ENCODE measurements at places on chromosomes 12 and 14. TPM values are rescaled to one million over a fixed set of nuclear protein-coding genes. Genes with fewer than 3 reads are reported as not detected.

DNA sequence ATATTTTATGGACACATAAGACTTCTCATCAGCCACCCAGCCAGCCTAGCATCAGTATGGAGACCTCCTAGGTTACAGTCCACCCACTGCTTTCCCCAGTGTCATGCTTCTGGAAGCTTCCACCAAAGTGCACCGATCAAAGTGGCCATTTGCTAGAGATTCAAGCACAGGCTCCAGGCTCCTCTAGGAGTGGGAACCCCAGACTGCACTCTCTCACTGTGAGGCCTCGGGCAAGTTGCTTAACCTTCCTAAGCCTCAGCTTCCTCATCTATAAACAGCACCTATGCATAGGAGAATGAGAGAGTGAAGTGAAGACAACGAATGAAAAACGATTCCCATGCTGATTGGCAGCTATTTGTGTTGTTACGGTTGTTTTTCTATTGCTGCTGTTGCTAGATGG, 94.4 kb downstream of the DICER1 start:
- DNase-seq, result no peak

DNA sequence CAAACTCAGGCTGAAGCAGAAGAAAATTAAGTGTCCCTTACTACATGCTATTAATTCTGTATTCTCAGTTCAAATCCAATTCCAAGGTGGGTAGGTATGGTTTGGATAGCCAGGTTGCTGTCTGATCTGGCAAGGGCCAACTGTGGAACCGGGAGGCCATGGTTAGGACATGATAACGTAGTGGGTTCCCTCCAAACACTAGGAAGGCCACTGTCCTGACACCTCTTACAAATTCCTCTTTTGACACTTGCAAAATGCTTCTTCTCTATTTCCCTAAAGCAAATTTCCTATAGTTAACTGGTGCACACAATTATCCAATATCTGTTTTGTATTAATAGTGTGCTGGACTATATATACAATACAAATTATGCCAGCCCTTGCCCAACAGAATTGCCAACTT, 70.8 kb downstream of the RNF34 start:
- no peak for DNase-seq

The CLEC2B gene
- not detected for total RNA-seq

The MLXIP gene
- total RNA-seq, result 18.5 TPM

The TAPBPL gene
- 6.5 TPM for total RNA-seq

The SPX gene
- 2.1 TPM for total RNA-seq

The ACVRL1 gene
- 2.4 TPM for total RNA-seq

DNA sequence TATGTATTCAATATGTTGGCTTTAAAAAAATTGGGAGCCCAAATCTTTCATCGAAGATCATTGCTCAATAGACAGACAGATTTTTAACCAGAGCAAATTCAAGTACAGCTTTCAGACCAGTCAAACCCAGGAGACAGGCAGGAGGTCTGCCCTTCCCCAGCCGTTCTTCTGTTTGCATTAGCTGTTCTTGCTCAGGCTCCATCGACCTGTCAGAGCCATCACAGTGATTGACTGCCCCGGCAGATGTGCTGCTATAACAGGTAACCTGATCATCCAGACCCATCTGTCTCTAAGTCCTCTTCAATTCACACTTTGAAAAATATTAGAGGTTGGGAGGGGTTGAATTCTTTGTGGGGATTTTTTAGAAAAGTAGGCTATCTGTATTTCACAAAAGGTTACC, 453.5 kb downstream of the FOXG1 start:
- DNase-seq, result no peak

GRCh38 chr12:34033628-34034296, 11.5 kb downstream of the ALG10 start:
- DNase-seq, result no peak

DNA sequence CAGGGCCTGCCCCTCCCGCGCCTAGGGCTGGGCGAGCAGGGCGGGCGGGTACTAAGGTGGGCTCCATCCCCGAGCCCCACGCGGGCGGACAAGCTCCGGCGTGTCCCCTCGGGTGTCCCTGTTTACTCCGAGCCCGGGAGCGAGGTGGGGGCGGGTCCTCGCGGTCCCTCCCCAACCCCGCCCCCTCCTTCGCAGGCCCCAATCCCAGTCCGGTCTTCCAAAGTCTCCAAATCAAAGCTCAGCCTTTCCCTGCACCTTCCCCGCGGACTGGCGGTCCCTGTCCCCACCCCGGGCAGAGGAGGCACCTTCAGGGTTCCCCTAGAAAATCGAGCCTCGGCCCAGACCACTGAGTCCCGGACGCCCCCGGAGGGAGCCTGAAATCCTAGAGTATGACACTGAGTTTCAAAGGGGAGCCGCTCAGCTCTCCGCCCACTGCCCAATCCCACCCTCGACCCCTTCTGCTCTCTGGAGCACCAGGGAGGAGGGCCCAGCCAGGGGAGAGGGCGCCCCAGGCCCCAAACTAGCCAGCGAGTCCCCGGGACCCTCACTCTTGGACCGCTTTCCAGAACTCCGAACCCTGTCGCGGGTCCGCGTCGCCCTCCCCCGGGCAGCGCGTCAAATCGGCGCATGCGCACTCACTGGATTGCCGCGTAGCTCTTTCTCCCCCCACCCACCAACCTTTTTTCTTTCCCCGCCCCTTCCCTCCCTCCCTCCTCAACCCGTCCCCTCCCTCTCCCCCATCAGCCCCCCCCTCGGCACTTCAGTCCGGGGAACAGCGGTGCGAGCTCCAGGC, at the start of gene LRP1:
LRP1 (plus strand) TSS at position 758 of the 793 bp plus-strand sequence. CDS start 482 bp downstream, outside the sequence.
- DNase-seq, result no peak

DNA sequence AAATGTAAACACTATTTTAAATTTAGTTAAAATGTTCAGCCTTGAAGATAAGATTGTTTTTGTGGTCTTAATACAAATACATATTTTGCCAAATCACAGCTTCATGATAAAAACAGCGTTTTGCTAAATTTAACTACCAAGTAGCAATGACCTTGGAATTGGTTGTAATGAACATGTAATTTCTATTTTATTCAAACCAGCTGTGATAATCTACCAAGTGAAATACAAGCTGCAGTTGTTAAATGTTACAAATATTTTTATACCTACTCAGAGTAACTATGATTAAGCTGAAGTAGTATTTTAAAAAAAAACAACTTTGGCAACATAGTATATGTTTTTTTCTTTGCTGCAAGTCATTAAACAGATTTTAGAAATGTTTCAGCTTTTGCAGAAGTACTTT, 96.2 kb downstream of the CPSF2 start:
- DNase-seq, result no peak

DNA sequence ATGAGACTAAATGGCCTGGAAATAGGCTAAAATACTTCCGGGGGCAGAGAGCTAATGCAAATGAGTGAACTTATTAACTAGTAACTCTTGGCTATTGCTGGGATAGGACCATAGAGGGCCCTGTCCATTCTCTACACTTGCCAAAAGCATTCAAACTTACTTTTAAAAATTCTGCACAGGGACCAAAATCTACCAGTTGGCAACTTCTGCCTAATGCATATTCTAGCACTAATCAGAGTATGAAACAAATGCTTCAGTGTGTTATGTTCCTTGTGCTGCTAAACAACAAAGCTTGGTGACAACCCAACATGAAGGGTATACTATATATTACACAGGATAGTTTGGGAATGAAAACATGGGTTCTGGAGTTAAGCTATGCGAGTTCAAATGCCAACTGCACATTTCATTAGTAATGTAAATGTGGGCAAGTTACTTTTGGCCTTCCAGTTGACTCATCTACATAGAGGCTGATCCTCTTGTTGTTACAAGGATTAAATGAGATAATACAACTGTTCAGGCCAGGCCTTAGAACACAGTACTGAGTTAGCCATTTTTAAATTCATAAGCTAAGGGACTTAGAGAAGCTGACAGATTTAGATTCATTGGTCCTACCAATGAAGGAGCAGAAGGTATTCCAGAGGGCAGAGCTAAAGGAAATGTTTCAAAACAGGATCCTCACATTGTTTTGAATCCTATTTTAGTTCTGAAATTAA, 32.4 kb downstream of the HIGD1C start:
- DNase-seq, result no peak

DNA sequence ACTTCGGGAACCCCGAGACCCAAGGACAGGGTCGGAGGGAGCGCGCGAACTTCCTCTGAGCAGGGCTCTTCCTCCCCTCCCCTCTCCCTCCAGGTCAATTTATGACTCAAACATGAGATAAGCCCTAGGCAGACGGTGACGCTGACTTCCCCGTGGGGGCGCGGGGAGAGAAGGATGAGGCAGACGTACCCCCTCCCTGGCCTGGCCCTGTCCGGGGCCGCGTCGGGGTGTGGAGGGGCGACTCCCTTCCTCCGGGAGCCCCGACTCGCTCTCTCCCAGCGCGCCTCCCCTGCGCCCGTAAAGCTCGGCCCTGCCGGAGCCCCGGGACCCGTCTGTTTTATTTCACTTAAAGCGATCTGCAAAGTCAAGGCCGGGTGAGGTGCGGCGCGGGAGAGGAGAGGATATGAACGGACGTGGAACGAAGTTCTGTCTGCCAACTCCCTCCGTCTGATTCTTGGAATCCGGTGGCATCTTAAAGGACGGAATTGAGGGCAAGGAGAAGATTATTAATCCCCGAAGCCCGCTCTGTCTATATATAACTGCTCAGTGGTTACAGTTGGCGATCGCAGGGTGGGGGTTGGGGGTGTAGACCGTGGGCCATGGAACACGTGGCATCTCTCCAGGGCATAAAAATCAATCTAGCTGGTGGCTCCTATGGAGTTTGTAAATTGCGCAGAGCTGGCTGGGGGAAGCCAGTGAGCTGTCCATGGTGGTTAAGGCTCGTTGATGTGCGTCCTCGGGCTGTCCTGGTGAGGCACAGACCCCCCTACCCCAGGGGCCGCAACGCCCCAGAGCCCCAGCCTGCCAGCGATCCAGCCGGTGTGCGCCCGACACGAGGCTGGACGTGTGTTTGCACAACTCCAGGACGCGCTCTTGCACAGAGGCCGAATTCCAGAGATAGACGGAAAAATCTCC, 2.9 kb upstream of the PTHLH start:
- no peak for DNase-seq

The PLEKHH1 gene
- 7.6 TPM for total RNA-seq

The ASIC1 gene
- total RNA-seq, result 4.0 TPM

DNA sequence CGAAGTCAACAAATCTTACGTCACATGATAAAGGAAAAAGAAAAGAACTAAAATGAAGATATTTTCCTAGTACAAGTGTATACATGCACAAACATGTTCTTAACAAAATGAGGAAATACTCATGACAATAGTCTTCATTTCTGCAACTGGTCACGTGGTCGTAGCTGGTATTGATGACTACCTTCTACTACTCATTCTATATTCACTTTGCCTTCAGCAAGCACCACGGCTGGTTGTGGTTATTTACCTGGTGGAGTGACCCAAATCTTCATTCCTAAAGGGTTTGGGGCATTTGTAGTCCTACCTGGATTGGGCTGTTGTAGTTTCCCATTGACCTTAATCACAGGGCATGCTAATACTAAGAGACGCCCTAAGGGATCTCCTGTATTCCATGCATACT, 51.2 kb downstream of the FIGNL2 start:
- no peak for DNase-seq

The TAS2R46 gene
- 0.17 TPM for total RNA-seq

DNA sequence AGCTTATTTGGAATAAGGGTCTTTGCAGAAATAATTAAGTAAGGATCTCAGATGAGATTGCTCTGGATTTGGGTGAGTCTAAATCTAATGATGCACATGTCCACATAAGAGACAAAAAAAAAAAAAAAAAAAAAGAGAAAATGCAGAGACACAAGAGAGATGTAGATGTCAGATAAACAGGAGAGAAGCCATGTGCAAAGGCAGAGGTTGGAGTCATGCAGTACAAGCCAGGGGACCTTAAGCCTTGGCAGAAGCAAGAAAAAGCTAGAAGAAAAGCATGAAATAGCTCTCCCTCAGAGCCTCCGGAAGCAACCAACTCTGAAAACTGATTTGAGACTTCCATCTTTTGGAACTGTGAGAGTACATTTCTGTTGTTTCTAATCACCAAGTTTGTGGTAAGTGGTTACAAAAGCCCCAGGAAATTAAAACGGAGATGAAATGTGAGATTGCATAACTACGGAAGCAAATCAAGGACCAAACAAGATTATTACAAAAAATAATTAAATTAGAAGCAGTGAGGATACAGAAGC, 1304.0 kb upstream of the SEL1L start:
- DNase-seq, result no peak

- no peak for DNase-seq
Observed at GRCh38 chr12:24544368-24544767, 404.5 kb downstream of the BCAT1 start.

The PTPRB gene
- total RNA-seq, result 1.6 TPM

The RNASE7 gene
- total RNA-seq, result 0.86 TPM

GRCh38 chr12:120095736-120096135, 20.8 kb downstream of the RAB35 start:
- DNase-seq, result no peak

Data from epithelial cell of proximal tubule (primary cell).